ENCODE measurements at places on chromosomes 7 and 10.

GRCh38 chr10:15879058-15879457 is 18.8 kb upstream of the MINDY3 start:
- peak; percentile 49 for DNase-seq

DNA sequence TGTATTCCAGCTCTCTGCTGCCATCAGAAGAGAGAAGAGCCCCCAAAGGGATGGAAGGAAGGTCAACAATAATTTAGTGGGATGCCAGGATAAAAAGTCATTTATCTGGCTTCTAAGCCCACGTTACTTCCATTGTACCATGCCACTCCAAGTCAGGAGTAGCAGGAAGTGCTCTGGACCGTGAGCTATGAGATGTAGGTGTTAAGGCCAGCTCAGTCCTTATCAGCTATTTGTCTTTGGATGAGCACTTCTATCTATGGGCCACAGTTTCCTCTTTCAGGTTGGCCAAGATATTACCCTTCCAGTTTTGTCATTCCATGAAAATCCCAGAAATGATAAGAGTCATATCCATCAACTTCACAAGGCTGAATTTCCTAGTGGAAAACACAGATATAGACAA is 119.4 kb upstream of the CACUL1 start:
- DNase-seq = no peak

DNA sequence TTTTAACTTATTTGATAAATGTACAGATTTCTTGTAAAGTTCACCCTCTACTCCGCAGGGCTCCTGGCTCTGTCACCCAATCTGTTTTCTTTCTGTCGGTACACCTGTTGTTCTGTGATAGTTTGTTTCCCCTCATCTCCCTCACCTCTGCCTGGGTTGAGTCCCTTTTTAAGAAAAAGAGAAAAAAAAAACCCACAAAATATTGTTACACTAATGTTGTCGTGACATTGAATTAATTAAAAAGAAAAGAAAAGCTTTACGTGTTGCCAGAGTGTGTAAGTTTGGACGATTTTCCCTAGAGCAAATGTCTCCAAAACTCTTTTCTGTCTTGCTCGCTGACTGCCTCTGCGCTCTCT is 3.4 kb downstream of the HMX3 start:
- no peak for DNase-seq

DNA sequence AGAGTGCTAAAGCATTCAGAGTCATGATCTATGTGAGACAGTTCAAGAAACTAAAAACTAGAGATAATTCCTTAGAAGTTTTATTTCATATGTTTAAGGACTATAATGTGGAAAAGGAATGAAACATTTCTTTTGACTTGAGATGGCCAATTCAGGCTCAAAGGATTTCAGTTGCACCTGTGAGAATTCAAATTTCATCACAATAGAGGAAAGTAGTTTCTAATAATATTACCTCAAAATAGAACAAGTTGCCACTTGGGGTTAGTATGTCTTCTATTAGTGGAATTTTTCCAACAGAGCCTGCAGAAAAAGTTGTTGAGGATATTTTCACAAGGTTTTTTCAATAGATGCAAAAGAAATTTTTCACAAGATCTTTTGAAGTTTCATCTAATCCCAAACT is 37.4 kb downstream of the TMEM26 start:
- no peak for DNase-seq

DNA sequence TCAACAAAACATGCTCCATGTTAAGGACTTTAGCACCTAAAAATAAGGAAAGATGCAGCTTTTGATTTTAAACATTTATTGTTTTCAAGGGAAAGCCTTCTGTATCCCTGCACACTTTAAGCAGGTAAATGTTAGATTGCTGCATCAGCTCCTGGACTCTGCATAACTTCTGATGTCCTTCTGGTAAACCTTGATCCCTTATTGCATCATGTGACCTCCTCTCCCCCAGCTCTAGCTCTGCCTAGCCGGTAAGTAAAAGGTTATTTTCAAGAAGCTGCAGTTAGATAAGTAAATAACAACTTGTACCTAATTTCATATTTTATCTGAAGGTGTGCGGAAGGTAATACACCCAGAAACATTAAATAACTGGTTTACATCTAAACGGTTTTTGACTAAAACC is 37.5 kb downstream of the PDK4 start:
- DNase-seq = no peak

GRCh38 chr7:143413123-143413522 is 4.5 kb upstream of the EPHA1 start:
- no peak for DNase-seq

- no peak for DNase-seq
These were observed 122.1 kb upstream of the STK17A start for GRCh38 chr7:43460733-43461348.

DNA sequence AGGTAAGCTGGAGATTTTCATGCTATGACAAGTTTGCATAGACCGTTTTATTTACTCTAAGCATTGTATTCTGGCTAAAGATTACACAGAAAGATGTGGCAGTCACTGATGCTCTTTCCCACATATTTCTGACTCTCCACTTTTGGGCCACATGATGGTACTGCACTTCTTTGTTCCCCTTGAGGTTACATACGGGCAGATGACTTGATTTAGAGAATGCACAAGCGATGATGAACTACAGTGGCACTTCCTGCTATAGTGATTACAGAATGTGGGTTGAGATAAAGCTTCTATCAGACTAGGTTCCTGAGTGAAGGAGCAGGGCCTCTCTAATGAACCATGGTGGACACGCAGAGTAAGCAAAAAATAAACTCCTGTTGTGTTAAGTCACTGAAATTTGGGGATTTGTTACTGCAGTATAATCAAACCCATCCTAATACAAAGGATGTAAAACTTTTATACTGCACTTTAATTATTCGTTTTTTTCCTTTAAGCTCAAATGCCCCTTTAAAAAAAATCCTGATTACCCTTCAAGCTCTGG is 177.9 kb downstream of the TAX1BP1 start:
- DNase-seq = peak; percentile 70
